ENCODE measurements at places on chromosomes 3 and 15.

GRCh38 chr3:105828703-105829102 is 40.1 kb downstream of the CBLB start:
- no peak for DNase-seq

DNA sequence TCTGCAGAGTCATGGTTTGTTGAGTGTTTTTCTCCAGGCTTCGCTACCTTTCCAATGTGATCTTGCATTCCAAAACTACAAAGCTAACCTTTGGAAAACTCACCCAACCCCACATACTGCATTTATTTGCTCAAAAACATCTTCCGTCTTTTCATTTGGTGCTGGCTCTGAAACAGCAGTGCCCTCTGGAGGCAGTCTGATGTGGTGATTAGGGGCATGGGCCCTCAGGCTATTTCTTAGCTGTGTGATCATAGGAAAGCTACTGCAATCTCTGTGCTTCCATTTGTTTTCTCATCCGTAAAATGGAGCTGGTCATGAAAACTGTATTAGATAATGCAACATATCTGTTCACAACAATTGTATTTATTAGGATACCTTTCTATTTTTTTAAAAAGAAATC is 47.0 kb downstream of the MTHFS start:
- DNase-seq, result no peak

DNA sequence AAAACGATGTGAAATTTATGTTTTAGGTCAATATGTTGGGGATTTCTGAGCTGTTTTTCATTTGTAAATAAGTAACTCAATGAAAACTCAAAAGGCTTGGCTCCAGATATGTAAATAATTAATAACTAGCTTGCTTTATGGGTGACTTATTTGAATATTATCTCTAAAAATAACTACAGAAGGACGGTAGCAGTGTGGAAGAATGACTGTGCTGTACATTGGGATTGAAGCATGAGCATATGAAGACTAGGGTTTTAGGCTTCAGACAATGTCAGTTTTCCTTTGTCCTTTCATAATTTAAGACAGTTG is 343.9 kb downstream of the GRM7 start:
- DNase-seq, result no peak

GRCh38 chr15:29534378-29534777 is 264.8 kb upstream of the NSMCE3 start:
- DNase-seq, result no peak

DNA sequence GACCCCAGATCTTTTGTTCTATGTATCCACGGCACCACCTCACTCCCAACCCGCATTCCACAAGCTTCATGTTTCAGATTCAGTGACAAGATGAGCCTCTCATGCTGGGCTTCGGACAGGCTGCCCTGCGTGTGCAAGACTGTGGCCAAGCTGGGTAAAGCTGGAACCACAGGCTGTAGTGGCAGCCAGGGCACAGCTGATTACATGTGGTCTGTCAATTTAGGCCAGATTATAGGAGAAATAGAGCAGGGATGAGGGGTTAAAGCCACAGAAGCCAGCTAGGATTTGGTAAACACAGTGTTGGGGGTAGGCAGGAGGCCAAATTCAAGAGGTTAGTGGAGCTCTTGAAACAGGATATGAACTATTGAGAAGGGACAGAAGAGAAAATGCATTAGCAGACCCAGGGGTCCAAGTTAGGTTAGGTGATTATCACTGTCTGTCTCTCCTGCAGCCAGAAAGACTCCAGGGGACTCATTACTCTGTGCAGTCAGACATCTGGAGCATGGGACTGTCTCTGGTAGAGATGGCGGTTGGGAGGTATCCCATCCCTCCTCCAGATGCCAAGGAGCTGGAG is 12.9 kb downstream of the SNAPC5 start:
- no peak for DNase-seq

GRCh38 chr3:10379161-10379560 is 58.2 kb upstream of the SEC13 start:
- no peak for DNase-seq

DNA sequence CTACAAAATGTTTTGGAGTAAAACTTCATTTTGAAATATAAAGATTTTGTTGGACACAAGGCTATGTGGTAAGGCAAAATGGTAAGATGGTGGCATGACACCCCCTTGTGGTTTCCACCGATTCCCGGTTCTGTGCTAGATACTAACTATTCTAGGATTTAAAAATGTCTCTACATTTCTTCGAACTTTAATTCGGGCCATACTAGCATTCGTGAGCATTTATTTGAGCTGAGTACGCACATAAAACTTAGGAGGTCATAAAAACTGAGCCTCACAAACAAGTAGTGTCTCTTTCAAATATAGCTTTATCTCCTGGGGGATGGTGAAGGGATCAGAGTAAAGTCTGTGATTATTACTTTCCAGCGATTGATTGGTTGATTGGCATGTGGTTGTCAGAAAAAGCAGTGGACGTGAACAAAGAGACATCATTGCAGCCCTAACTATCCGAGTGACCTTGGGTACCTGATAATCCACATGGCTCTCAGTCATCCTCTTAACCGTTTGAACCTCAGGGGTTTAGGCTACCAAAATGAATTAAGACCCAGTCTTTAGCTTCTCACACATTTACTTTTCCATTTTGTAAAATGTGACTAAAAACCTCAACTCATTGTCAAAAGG is 1.1 kb upstream of the ZNF639 start:
- DNase-seq, result no peak

GRCh38 chr3:195107593-195107992 is 163.4 kb downstream of the XXYLT1 start:
- no peak for DNase-seq

GRCh38 chr3:117104792-117105191 is 395.2 kb downstream of the TUSC7 start:
- DNase-seq, result no peak

GRCh38 chr3:13535905-13536304 is 13.0 kb upstream of the FBLN2 start:
- no peak for DNase-seq

- no peak for DNase-seq
Observed at GRCh38 chr15:57640930-57641682, 49.4 kb downstream of the MYZAP start.

DNA sequence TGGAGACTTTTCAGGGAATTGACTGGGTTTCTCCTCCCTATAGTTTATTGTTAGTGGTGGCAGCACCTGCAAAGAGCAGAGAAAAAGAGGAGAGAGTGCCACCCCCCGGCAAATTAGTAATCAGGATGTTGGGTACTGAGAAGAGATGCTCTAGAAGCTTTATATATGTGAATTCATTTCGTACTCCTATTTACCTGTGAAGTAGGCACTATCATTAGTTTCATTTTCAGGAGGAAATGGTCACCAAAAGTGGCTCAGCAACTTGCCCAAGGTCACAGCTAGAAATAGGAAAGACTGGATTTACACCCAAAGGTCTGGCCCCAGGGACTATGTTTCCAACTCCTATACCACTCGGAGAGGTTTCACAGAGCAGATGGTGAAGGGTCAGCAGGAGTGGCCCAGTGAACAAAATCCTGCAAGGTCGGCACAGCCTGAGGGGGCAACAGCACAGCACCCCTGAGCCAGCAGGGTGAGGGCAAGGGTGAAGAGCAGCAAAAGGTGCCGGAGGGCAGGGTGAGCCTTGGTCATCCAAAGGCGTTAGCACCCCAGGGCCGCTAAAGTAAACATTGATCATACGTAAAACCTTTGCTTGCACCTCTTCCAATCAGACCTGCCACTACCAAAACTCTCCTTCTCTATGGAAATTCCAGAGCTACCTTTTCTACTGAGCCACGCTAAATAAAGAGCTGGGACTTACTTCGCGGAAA is 23.6 kb downstream of the VGLL4 start:
- no peak for DNase-seq

DNA sequence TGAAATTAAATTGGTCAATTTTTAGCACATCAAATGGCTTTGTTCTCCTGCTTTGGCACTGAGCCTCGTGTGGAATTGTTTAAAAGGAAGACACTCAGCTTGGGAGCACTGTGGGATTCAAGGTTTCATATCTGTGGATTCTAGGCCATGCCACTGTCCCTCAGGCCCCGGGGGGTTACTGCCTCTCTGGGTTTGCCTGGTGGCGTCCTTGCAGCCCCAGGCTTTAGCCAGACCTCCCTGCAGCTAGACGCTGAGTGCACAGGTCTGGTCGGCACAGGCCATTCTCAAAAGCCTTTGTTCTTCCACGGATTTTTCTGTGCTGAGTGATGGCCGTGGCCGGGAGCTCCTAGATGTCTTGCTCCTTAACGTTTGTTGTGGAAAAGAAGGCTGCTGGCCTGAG is 76.2 kb downstream of the CACNA2D3 start:
- no peak for DNase-seq
